ENCODE measurements at places on chromosomes 5 and 9.

- DNase-seq = no peak
Observed at GRCh38 chr5:119393201-119393691, 37.4 kb downstream of the TNFAIP8 start.

GRCh38 chr9:26955222-26955903, 849 bp upstream of the IFT74 start:
- peak; percentile 15 for DNase-seq

GRCh38 chr5:34866989-34867471, 28.1 kb downstream of the TTC23L start:
- DNase-seq = no peak

GRCh38 chr5:142281966-142282365, 42.9 kb downstream of the SPRY4 start:
- no peak for DNase-seq

DNA sequence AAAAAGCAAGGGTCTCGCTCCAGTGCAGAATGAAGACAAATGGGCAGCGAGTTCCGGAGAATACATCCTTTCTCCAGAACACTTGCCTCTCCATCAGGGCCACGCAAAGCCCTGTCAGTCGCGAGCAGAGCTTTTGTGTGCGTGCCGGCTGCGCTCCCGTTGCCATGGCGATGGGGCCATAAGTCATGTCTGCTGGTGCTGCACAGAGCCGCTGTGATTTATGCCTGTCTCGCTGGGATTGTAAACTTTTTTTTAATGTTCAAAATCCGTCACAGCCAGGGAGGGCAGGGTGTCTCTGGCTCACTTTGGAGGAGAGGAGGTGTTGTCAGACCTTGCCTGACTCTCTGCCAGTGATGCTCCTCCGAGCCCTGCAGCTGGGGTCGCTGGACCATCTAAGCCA, 272.7 kb downstream of the TRIM32 start:
- DNase-seq = peak; percentile 38

- DNase-seq = no peak
Observed at GRCh38 chr9:105262497-105262896, 18.0 kb downstream of the SLC44A1 start.

GRCh38 chr5:13785781-13786415, 158.6 kb downstream of the DNAH5 start:
- DNase-seq = no peak

GRCh38 chr9:136011703-136012496, 50.7 kb upstream of the UBAC1 start:
- peak; percentile 69 for DNase-seq

DNA sequence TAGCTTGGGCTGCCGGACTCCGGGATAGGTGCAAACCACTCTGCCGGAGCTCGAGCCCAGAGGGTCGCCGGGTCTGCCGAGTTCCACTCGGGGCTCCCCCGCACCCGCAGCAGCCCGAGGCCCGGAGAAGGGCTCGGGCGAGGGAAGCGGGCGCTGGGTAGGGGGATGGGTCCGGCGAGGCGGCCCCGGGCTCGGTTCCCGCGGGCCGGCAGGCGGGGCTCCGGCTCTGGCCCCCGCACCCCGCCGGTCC, 507 bp downstream of the RICTOR start:
- DNase-seq = peak; percentile 53

GRCh38 chr9:18493451-18493993, 19.6 kb downstream of the ADAMTSL1 start:
- DNase-seq = no peak

DNA sequence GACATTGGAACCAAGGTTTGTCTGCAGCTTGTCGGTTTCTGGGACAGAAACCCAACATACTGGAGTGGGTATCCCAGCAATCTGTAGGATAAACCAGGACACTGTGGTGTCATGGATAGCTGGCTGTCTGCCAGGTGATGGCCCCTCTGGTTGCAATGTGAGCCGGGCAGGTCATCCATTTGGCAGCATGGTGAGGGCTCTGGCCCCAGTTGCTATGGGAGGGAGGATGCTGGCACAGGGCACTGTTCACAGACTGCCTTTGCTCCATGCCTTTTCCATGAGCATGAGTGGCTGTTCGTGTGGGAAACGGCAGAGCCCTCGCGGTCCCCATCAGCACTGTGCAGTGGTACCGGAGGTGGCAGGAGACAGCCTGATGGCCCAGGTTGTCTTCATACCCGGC, 6.4 kb downstream of the S1PR3 start:
- DNase-seq = no peak

DNA sequence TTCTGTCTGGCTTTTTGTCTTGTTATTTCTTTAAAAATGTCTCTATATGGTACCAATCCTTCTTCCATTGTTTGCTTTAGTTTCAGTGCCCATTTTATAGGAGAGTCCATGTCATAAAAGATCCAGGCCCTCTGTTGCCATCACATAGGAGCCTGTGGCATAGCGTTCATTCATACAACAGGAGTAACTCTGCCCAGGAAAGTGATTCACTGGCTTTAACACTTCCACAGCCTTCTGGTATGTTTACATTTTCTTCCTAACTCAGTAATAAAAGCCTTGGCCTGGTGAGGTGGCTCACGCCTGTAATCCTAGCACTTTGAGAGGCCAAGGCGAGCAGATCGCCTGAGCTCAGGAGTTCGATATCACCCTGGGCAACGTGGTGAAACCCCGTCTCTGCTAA, 519.3 kb upstream of the PTGER4 start:
- no peak for DNase-seq

DNA sequence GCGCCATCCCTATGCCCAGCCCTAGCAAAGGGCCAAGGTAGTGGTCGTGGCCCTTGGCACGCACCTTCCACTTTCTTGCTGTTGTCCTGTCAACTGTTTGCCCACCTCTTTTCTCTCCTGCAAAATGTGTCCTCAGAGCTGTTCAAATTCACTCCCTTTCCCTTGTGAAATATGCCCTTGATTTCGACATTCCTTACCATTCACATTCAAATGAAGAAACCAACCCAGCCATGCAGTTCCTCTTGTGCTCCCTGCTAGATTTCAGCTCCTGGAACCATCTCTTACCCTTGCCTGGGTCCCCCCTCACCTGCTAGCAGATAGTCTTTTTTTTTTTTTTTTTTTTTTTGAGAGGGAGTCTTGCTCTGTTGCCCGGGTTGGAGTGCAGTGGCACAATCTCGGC, 19.6 kb upstream of the HRH2 start:
- no peak for DNase-seq

DNA sequence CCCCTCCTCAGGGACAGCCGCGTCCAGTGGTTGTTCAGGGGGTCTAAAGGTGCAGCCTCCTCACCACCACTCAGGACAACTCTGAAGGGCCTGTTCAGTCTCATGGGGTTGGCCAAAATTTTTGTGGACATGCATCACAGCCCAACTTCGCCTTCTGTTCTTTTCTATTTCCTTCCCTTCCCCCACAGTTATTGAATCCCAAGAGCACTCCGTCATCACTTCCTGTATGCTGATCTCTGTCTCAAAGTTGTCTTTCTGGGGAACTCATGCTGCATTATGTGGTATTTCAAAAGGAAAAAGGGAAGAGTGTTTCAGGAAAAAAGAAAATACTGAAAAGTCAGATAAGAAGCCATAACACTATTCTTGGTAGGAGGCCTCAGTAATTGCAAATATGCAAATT, 355.4 kb downstream of the CAAP1 start:
- no peak for DNase-seq

GRCh38 chr5:171797543-171797942, 11.9 kb downstream of the SMIM23 start:
- no peak for DNase-seq

GRCh38 chr5:131386779-131387178, 122.9 kb downstream of the CDC42SE2 start:
- DNase-seq = no peak

GRCh38 chr9:6680797-6681146, 35.2 kb upstream of the GLDC start:
- DNase-seq = peak; percentile 75

- DNase-seq = no peak
Observed at GRCh38 chr5:83856881-83857280, 136.2 kb upstream of the HAPLN1 start.

- DNase-seq = no peak
Observed at GRCh38 chr9:134968011-134968822, 50.5 kb upstream of the FCN1 start.

DNA sequence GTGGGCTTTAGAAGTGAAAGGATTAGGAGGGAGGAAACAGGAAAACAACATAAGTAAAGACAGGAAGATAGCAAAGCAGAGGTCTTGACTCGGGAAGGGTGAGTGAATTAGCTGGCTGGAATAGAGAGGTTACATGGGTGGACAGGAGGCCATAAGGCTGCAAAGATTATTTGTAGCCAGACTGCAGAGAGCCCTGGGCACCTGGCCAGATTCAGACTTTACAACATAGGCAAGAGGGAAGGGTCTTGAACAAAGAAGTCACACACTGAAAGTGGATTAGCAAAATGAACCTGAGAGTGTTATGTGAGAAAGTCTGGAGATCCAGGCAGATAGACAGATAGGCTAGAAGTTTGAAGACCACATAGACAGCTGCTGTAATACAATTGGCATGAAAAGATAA, 29.7 kb upstream of the CER1 start:
- no peak for DNase-seq

Measured in amygdala (tissue), 56 donors.